ENCODE measurements at places on chromosomes 13 and 19.
A peak's percentile ranks its signal among the peaks of the same experiment; 100 is the strongest.

- no peak for DNase-seq
Measured at GRCh38 chr13:113723410-113724015, 35.5 kb upstream of the TMEM255B start.

DNA sequence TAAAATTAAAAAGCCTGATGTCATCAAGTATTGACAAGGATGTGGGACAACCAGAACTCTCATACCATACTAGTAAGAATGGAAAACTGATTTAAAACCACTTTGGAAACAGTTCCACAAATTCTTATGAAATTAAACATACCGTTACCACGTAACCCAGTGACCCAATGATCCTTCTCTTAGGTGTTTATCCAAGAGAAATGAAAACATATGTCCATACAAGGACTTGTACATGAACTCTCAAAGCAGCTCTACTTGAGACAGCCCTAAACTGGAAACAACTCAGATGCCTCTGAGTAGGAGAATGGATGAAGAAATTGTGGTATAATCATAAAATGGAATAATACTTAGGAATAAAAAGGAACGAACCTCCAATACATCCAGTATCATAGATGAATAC, 27.6 kb downstream of the SLC6A16 start:
- DNase-seq = no peak

DNA sequence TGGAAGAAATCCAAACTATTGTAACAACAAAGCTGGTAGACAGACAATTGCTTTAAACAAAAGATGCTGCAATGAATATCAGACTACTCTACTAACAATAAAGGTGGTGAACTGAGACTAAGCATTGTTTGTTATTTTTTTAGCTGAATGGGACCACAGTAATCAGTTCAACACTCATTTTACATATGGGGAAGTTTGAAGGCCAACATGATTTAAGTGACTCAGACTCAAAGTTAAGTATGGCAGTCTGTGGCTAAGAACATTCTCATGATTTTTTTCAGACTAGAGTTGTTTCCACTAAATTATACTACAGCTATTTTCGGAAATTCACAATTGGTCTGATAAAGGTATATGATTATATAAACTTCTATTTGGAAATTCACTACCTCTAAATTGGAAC, 10.4 kb downstream of the EXOSC8 start:
- DNase-seq = no peak

DNA sequence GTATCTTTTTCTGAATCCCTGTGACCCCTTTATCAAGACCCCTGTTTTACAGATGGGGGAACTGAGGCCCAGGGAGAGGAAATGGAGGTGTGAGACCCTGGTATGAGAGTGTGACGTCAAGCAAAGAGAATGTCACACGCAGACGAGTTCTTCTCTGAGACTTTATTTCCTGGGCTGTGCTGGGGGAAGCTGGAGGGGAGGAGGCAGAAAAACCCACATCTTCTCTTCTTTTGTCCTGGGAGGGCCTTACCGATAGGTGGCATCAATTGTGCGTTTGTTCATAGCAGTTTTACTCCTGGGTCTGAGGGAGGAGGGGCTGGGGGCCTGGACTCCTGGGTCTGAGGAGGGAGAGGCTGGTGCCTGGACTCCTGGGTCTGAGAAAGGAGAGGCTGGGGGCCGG, 4.9 kb upstream of the KLK15 start:
- DNase-seq = no peak

- DNase-seq = peak; percentile 60
Measured at GRCh38 chr19:40284501-40285352, at the start of gene AKT2. TSS of gene AKT2 (minus strand) at chr19:40285345. CDS start at chr19:40265267, 20,078 bp downstream.

- DNase-seq = no peak
Measured at GRCh38 chr13:94236872-94237271, 242.6 kb downstream of the DCT start.

DNA sequence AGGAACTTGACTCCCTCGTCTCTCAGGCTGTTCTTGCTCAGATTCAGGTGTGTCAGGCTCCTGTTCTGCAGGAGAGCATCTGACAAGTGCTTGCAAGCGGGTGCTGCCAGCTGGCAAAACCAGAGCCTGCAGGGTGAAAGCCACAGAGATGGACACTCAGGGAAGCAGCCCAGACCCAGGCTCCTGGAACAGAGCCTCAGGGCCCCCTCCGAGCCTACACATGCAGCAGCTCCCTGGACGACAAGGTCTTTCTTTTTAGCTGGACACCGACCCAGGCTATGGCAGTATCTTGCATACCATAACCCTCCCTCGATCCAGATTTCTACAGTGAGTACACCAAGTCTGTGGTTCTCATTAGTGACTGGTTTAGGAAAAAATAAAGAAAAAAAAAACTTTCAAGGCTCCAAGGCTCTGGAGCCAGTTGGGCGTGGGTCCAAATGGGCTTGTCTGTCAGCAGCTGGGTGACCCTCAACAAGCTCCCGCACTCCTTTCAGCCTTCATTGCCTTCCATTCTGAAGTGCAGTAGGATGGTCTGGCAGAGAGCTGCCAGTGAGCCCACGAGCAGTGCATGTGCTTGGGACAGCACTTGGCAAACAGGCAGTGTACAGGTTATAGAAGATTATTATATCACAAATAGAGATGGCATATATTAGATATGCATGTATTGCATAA, 29.9 kb downstream of the NLRP13 start:
- DNase-seq = no peak

GRCh38 chr13:73608157-73608516, 526.1 kb downstream of the KLF12 start:
- no peak for DNase-seq

DNA sequence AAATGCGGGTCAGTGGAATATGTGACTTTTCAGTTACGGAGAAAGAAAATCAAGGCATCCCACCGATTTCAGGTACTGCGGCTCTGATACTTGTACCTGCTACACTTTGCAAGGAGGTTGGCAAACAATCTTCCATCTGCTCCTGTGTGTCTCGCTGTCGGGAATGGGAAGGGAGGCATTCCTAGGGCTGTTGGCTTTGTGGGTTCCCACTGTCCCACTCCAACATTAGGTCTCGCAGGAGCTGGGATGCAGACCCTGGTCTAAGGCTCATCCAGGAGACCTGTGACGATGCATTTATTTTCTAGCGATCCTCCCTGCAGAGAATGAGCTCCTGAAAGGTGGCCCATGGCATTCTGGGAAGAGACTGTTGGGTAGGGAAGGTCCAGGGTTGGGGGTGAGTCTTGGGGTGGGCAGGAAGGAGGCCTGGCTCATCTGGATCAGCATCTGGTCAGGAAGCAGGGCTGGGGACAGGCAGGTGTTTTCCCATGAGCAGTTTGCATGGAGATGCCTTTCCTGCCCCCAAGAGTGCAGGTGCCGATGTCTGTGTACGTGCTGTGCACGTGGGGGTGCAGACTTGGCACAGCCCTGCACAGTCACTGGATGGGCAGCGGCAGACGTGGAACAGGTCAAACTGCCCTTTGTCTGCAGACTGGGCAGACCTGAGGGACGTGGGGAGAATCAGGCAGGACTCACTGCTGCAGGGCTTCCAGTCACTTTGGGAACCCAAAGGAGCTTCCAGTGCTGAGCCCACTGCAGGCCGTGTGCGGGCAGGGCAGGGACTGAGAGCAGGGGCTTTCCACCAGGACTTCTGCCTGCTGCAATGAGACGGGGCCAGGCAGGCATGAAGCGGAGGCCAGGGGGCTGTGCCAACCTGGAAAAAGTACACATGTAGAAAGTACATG, 152.4 kb downstream of the TEX29 start:
- DNase-seq = no peak

DNA sequence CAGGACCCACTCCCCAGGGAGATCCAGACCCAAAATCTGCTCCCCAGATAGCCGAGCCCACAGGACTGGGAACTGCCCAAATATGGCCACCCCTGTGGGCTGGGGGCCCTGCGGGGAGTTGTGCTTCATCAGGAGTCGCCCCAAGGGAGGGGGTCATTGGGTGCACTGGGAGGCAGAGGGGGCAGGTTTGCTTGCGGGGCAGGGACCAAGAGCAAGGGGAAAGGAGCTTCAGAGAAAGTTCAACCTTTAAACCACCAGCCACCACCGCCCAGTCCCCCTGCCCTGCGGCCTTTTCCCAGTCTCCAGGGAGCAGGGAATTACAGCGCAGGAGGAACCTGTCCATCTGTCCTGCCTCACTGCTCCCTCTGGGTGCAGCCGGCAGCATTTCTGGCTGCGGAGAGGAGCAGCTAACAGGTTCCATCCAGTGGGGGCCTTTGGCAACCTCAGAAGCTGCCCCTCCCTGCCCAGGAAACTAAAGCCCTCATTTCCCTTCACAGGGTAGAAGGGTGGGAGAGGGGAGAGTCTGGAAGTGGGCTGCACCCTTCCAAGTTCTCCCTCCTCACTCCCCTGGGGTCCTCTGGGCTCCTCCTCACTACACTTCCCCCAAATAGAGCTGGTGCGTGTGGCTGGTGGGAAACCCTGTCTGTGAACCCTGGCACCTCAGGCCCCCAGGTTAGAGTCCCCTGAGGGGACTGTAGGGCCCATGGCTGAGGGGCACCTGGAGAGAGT, 13.8 kb upstream of the ASF1B start:
- no peak for DNase-seq

DNA sequence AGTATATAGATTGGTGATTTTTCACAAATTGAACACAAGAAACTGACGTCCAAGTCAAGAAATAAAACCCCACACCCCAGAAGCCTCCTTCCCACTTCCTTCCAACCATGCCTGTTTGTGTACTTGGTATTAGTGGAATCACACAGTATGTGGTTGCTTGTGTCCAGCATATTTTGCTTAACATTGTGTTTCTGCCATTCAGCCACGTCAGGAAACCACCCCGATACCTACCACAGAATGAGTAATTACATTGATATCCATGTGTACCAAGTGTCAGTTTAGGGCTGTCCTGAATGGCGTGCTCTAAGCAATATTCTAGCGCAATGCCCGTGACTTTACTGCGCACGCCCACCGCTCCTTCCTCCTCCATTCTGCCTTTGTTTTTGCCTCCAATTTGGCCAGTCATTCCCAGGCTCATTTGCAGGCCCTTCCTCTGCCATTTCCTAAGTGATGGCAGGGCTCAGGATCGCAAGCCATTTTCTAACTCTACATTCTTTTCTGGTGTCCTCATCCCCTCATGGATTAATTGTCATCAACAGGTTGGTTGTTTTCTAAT, 25.9 kb upstream of the MPHOSPH8 start:
- no peak for DNase-seq

DNA sequence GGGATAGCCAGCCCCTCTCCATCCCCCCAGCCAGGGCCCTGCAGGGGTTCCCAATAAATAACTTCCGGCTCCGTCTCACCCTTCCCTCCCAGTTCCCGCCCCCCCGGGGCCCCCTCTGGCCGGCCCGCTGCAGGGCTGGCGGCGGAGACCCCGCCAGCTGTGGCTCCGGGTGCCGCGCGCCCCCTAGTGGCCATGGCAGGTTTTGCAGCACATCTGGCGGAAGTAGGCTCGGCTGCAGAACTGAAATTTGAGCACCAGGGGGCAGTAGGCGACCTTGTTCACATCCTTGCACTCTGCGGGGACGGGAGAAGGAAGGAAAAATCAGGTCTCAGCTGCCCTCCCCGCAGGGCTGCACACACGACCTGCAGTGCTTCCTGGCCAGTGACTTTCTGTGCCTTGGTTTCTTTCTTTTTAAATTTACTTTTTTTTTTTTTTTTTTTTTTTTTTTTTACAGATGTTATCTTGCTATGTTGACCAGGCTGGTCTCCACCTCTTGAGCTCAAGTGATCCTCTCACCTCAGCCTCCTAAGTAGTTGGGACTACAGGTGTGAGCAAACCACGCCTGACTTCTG, 3.6 kb upstream of the MYO1F start:
- peak; percentile 62 for DNase-seq

DNA sequence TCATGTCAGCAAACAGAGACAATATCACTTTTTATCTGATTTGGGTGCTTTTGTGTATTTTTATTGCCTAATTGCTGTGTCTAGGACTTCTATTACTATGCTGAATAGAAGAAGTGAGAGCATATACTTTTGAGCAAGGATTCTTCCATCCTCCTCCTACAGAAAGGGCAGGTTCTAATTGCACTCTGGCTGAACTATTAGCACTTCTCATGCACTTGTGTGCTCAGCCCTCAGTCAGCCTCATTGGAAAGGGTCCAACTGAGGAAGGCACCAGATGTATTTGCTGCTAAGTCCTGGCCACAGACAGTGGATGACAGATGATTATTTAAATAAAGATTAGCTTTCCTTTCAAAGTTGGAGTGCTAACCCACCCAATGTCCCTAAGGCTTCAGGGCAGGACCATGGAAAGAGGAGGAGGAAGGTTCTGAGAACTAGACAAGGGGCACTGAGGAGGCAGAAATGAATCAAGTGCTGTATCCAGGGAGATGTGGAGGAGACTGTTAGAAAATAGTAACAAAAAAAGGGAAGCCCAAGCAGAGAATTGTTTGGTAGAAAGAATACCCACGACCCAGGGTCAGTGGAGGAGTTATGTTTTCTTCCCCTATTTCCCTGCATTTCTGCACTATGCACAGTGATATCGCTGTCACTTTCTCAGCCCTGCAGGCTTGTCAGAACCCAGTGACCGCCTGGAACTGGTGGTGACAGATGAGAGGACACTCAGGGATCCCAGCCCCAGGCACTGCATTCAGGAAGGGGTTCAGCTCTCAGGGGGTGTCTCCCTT, 8.0 kb downstream of the LILRB4 start:
- DNase-seq = no peak
